ENCODE measurements at places on chromosomes 5 and 9. TPM values are rescaled to one million over a fixed set of nuclear protein-coding genes. Genes with fewer than 3 reads are reported as not detected.

- H3K4me1 ChIP-seq, result peaks cover 2% of the 10 kb centered on the region
- DNase-seq, result no peak
- no peak overlapping the region for H3K27ac ChIP-seq
- no peaks in the 10 kb centered on the region for H3K27me3 ChIP-seq
- H3K36me3 ChIP-seq, result no peaks in the 10 kb centered on the region
Measured at GRCh38 chr5:66820630-66821207, 224.5 kb downstream of the MAST4 start.

The SLC1A1 gene
- 7.1 TPM for total RNA-seq

GRCh38 chr5:148843510-148844318, 17.3 kb downstream of the ADRB2 start:
- H3K4me1 ChIP-seq, result no peaks in the 10 kb centered on the region
- no peaks in the 10 kb centered on the region for H3K27me3 ChIP-seq
- DNase-seq, result no peak

The TMEM174 gene
- total RNA-seq, result not detected

DNA sequence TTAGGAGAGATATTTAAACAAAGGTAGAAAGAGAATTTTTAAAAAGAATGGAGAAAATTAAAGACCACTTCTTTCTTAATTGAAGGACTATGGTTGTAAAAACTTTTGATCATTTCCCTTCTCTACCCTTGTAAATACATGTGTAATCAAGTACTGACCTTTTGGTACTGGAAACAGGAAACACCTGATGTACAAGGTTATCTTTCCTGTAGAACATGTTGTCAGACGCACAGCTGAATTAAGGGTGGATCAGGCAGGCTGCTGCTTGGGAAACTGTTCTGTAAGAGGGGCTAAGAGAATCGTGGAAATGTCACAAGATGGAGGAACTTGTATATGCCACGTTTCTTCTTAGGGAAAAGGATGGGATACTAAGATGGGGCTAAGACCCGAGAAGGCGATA, 341.6 kb downstream of the ZNF608 start:
- DNase-seq, result no peak
- H3K27ac ChIP-seq, result no peak overlapping the region
- H3K36me3 ChIP-seq, result 0 out of 2 replicates have a peak, but pooled peaks cover 3% of the 10 kb centered on the region
- H3K4me3 ChIP-seq, result no peak overlapping the region
- H3K27me3 ChIP-seq, result peaks cover 3% of the 10 kb centered on the region

GRCh38 chr5:12242950-12243888, 339.0 kb upstream of the CTNND2 start:
- DNase-seq, result no peak
- H3K4me1 ChIP-seq, result peaks cover 17% of the 10 kb centered on the region
- H3K36me3 ChIP-seq, result no peaks in the 10 kb centered on the region
- no peak overlapping the region for H3K27ac ChIP-seq
- H3K4me3 ChIP-seq, result no peak overlapping the region

GRCh38 chr9:126702151-126703001, 88.6 kb downstream of the LMX1B start:
- H3K4me3 ChIP-seq, result no peak overlapping the region
- no peak overlapping the region for H3K27ac ChIP-seq
- DNase-seq, result peak; percentile 84
- peaks cover 17% of the 10 kb centered on the region for H3K4me1 ChIP-seq
- H3K27me3 ChIP-seq, result peaks cover 58% of the 10 kb centered on the region
- no peaks in the 10 kb centered on the region for H3K36me3 ChIP-seq

DNA sequence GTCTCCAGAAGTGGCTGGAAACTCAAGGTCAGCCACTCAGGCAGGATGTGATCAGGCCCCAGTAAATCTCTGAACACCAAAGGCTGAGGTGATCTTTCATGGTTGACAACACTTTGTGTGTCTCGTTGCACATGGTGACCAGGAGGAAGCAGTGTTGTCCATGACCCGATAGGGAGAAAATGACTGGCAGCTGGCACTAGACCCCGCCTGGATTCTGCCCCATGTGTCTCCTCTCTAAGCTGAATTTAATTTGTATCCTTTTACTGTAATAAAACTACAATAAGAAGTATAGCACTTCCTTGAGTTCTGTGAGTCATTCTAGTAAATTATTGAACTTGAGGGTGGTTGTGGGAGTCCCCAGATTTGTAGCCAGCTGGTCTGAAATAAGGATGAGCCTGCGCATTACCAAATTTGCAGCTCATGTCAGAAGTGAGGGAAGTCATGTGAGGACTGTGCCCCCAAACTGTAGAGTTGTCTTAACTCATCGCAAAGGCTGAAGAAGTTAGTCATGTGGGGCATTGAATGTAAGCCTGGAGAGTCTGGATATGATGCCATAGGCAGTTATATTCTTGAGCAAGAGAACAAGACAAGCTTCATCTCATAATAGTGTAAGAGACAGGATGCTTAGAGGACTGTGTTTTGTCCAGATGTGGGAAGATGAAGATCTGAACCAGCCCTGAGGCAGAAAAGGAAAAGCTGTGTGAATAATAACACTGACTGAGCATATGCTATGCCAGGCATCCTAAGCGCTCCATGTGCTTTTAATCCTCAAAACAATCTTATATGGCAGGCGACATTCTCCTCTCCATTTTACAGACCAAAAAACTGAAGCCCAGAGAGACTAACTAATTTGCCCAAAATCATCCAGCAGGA, 55.9 kb downstream of the TMEM215 start:
- no peak for DNase-seq
- no peak overlapping the region for H3K4me3 ChIP-seq
- H3K36me3 ChIP-seq, result no peaks in the 10 kb centered on the region

GRCh38 chr9:32334112-32334511, 50.3 kb upstream of the ACO1 start:
- H3K27ac ChIP-seq, result no peak overlapping the region
- H3K36me3 ChIP-seq, result peaks cover 7% of the 10 kb centered on the region
- no peaks in the 10 kb centered on the region for H3K27me3 ChIP-seq
- peaks cover 18% of the 10 kb centered on the region for H3K4me1 ChIP-seq

GRCh38 chr5:102713278-102713677, 41.8 kb upstream of the PAM start:
- peaks cover 15% of the 10 kb centered on the region for H3K4me1 ChIP-seq
- no peak for DNase-seq
- no peaks in the 10 kb centered on the region for H3K27me3 ChIP-seq

The LCN9 gene
- total RNA-seq, result 1.7 TPM

GRCh38 chr5:35302544-35302943, 72.3 kb upstream of the PRLR start:
- no peak for DNase-seq
- no peaks in the 10 kb centered on the region for H3K36me3 ChIP-seq
- H3K27me3 ChIP-seq, result no peaks in the 10 kb centered on the region
- no peak overlapping the region for H3K27ac ChIP-seq

DNA sequence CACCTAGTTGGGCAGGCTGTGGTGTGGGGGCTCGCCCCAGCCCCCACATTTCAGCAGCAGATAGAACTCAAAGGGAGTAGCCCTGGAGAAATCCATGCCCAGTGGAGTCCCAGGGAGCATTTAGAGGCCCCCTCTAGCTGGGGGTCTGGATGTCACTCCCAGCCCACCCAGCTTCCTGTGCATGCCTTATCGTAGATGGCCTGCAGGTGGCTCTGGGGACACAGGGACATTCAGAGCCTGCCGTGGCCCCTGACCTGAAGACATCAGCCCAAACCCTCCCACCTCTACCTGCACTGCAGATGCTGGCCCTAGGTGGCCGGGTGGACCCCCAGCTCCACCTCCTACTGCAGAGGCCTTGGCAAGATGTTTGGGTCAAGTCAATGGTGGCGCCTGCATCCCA, 49.0 kb upstream of the LMX1B start:
- peak; percentile 61 for DNase-seq
- no peaks in the 10 kb centered on the region for H3K36me3 ChIP-seq
- H3K4me3 ChIP-seq, result no peak overlapping the region
- H3K4me1 ChIP-seq, result no peaks in the 10 kb centered on the region

DNA sequence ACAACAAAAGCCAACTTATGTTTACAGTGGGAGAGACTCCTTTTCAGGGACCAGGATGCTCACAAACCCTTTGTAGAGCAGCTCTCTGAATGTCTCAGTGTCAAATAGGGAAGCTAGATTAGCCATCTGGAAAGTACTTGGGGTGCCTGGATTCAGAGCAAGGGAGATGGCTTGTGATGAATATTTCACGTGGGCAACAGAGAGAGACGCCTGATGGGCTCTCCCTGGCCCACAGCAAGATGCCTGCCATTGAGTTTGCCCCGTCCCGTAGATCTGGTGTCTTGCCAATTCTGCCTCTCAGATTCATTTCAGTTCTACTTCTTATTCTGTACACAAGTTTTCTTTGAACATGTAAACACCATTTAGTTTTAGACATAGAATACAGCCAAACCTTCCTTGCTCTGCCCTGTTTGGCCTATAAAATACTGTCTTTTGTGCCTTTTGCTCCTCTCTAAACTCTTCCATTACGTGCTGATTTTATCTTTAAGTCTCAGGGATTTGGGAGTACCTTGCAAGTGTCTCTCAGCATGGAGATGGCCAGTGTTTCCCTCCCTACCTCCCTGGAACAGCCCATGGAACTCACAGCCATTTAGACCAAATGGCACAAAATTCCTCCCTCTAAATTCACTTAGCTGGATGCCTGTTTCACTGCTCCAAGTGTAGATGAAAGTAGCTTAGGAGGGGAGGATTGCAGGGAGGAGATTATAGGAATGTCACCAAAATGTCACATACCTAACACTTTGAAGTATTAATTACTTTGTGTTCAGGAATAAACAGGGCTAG, 234.3 kb downstream of the SAXO1 start:
- no peak for DNase-seq
- H3K27ac ChIP-seq, result no peak overlapping the region
- H3K4me3 ChIP-seq, result no peak overlapping the region
- H3K27me3 ChIP-seq, result no peaks in the 10 kb centered on the region
- peaks cover 10% of the 10 kb centered on the region for H3K4me1 ChIP-seq

- H3K36me3 ChIP-seq, result no peaks in the 10 kb centered on the region
- no peak overlapping the region for H3K27ac ChIP-seq
- H3K27me3 ChIP-seq, result peaks cover 18% of the 10 kb centered on the region
- H3K4me3 ChIP-seq, result no peak overlapping the region
- DNase-seq, result no peak
Measured at GRCh38 chr5:56323505-56323904, 90.4 kb upstream of the ANKRD55 start.

- peaks cover 15% of the 10 kb centered on the region for H3K36me3 ChIP-seq
- no peak overlapping the region for H3K27ac ChIP-seq
- H3K27me3 ChIP-seq, result no peaks in the 10 kb centered on the region
- peaks cover 4% of the 10 kb centered on the region for H3K4me1 ChIP-seq
Measured at GRCh38 chr5:10030219-10030831, 219.4 kb downstream of the ATPSCKMT start.

- no peak for DNase-seq
- no peaks in the 10 kb centered on the region for H3K36me3 ChIP-seq
- no peaks in the 10 kb centered on the region for H3K27me3 ChIP-seq
- peaks cover 12% of the 10 kb centered on the region for H3K4me1 ChIP-seq
- H3K4me3 ChIP-seq, result no peak overlapping the region
- no peak overlapping the region for H3K27ac ChIP-seq
Measured at GRCh38 chr5:38046103-38046502, 206.3 kb upstream of the GDNF start.

DNA sequence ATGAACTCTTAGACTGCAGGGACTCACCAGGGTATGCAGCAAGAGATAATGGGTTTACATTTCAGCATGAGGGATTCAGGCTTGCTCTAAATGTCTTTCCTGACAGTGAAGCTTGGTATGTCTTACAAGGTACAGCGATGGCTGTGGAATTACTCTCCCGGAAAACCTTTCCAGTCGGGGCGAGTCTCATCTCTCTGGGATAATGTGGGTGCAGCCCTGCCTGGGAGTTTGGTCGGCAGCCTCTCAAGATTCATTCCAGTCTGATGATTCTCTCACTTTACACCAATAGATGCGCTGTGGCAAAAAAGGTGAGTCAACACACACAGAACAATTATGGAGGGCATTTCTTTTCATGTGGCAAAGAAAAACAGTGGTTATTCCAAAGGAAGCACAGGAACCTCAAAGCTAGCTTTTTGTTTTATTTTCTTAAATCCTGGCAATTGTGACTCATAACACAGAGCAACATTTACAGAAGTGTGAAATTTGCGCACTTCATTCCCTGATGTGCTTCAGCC, 190.3 kb downstream of the DCP2 start:
- H3K4me1 ChIP-seq, result peaks cover 64% of the 10 kb centered on the region
- no peak for DNase-seq
- H3K27me3 ChIP-seq, result no peaks in the 10 kb centered on the region
- H3K27ac ChIP-seq, result peak overlapping the region; percentile 92

DNA sequence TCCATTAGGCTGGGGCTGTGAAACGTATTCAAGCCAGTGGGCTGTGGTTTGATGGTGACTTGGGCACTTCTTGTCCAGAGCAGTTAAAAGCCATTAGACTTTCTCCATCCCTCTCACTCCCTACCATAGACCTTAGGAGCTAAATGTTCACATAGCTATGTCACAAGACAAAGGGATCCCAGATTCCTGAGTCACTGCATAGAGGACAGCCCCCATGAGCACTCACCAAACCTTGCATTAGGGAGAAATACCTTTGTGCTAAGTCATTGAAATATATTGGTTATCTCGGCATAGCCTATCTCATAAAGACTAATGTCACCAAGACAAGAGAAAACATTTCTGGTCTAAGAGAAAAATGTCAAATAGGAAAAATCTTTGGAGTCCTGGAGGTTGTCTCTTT, 104.3 kb downstream of the TRPM6 start:
- no peaks in the 10 kb centered on the region for H3K36me3 ChIP-seq
- H3K4me3 ChIP-seq, result no peak overlapping the region
- no peaks in the 10 kb centered on the region for H3K27me3 ChIP-seq
- no peak overlapping the region for H3K27ac ChIP-seq
- DNase-seq, result no peak

GRCh38 chr9:92982130-92982529, 34.8 kb downstream of the FGD3 start:
- H3K27me3 ChIP-seq, result peaks cover 10% of the 10 kb centered on the region
- H3K4me1 ChIP-seq, result peaks cover 28% of the 10 kb centered on the region
- H3K36me3 ChIP-seq, result peaks cover 65% of the 10 kb centered on the region
- no peak for DNase-seq
- no peak overlapping the region for H3K4me3 ChIP-seq

The CSNK1A1 gene
- total RNA-seq, result 269 TPM

GRCh38 chr5:139474890-139475791, 4.3 kb downstream of the SMIM33 start:
- DNase-seq, result no peak
- H3K27ac ChIP-seq, result 0 out of 2 replicates have a peak overlapping the region, but pooled peaks have one; percentile 4
- peaks cover 4% of the 10 kb centered on the region for H3K27me3 ChIP-seq
- H3K4me3 ChIP-seq, result no peak overlapping the region
- H3K4me1 ChIP-seq, result peaks cover 29% of the 10 kb centered on the region

GRCh38 chr9:95090871-95091577, 226.5 kb downstream of the FANCC start:
- no peak overlapping the region for H3K4me3 ChIP-seq
- DNase-seq, result no peak
- H3K27ac ChIP-seq, result peak overlapping the region; percentile 57

GRCh38 chr5:435961-436640, 6.9 kb upstream of the EXOC3 start:
- peak; percentile 62 for DNase-seq
- H3K27me3 ChIP-seq, result no peaks in the 10 kb centered on the region
- H3K4me3 ChIP-seq, result no peak overlapping the region
- no peaks in the 10 kb centered on the region for H3K36me3 ChIP-seq
- no peak overlapping the region for H3K27ac ChIP-seq

The SPATA31D4 gene
- not detected for total RNA-seq
